ENCODE measurements at places on chromosomes 13 and 19. TPM values are rescaled to one million over a fixed set of nuclear protein-coding genes. Genes with fewer than 3 reads are reported as not detected.

GRCh38 chr19:54302257-54302656 lies 10.7 kb downstream of the LILRA5 start:
- DNase-seq, result no peak
- no peak overlapping the region for H3K4me3 ChIP-seq
- no peaks in the 10 kb centered on the region for H3K36me3 ChIP-seq
- H3K27ac ChIP-seq, result no peak overlapping the region
- peaks cover 8% of the 10 kb centered on the region for H3K27me3 ChIP-seq

- H3K36me3 ChIP-seq, result no peaks in the 10 kb centered on the region
- no peak overlapping the region for H3K27ac ChIP-seq
- no peak for DNase-seq
- no peak overlapping the region for H3K4me3 ChIP-seq
Measured at GRCh38 chr19:55526216-55527196, 10.4 kb downstream of the SBK2 start.

- peaks cover 14% of the 10 kb centered on the region for H3K36me3 ChIP-seq
- peaks cover 16% of the 10 kb centered on the region for H3K4me1 ChIP-seq
- peak; percentile 84 for DNase-seq
- no peak overlapping the region for H3K27ac ChIP-seq
Measured at GRCh38 chr19:7909471-7910067, 5.1 kb upstream of the TGFBR3L start.

The MYO16 gene
- 0.15 TPM for total RNA-seq
